ENCODE measurements at places on chromosomes 16 and 17. TPM values are rescaled to one million over a fixed set of nuclear protein-coding genes. Genes with fewer than 3 reads are reported as not detected.

Gene MMP28
- total RNA-seq, result 8.6 TPM

Gene NF1
- 41.6 TPM for total RNA-seq

GRCh38 chr17:49338883-49339282, 23.2 kb downstream of the ZNF652 start:
- H3K4me3 ChIP-seq, result no peak overlapping the region
- H3K4me1 ChIP-seq, result peaks cover 61% of the 10 kb centered on the region
- H3K27ac ChIP-seq, result no peak overlapping the region
- no peaks in the 10 kb centered on the region for H3K36me3 ChIP-seq

- H3K27me3 ChIP-seq, result no peaks in the 10 kb centered on the region
- H3K4me3 ChIP-seq, result no peak overlapping the region
- no peak for DNase-seq
- no peak overlapping the region for H3K27ac ChIP-seq
Measured at GRCh38 chr17:216625-217024, 35.2 kb upstream of the DOC2B start.

- no peak overlapping the region for H3K4me3 ChIP-seq
- no peaks in the 10 kb centered on the region for H3K36me3 ChIP-seq
- no peak for DNase-seq
- H3K27me3 ChIP-seq, result peaks cover 3% of the 10 kb centered on the region
- H3K4me1 ChIP-seq, result peaks cover 8% of the 10 kb centered on the region
Measured at GRCh38 chr17:28033972-28034714, 8.3 kb upstream of the NLK start.

- peaks cover 21% of the 10 kb centered on the region for H3K4me1 ChIP-seq
- no peak for DNase-seq
- no peak overlapping the region for H3K27ac ChIP-seq
- no peak overlapping the region for H3K4me3 ChIP-seq
Measured at GRCh38 chr17:75074532-75074931, 13.2 kb upstream of the SLC16A5 start.

GRCh38 chr17:50944054-50944901, 78.1 kb upstream of the TOB1 start:
- no peaks in the 10 kb centered on the region for H3K36me3 ChIP-seq
- peaks cover 22% of the 10 kb centered on the region for H3K4me1 ChIP-seq
- DNase-seq, result peak; percentile 81

GRCh38 chr16:24838554-24839266, 7.1 kb upstream of the SLC5A11 start:
- no peak for DNase-seq
- no peaks in the 10 kb centered on the region for H3K36me3 ChIP-seq
- H3K27ac ChIP-seq, result peak overlapping the region; percentile 96
- peak overlapping the region; percentile 59 for H3K4me3 ChIP-seq
- H3K27me3 ChIP-seq, result no peaks in the 10 kb centered on the region
- H3K4me1 ChIP-seq, result peaks cover 8% of the 10 kb centered on the region

DNA sequence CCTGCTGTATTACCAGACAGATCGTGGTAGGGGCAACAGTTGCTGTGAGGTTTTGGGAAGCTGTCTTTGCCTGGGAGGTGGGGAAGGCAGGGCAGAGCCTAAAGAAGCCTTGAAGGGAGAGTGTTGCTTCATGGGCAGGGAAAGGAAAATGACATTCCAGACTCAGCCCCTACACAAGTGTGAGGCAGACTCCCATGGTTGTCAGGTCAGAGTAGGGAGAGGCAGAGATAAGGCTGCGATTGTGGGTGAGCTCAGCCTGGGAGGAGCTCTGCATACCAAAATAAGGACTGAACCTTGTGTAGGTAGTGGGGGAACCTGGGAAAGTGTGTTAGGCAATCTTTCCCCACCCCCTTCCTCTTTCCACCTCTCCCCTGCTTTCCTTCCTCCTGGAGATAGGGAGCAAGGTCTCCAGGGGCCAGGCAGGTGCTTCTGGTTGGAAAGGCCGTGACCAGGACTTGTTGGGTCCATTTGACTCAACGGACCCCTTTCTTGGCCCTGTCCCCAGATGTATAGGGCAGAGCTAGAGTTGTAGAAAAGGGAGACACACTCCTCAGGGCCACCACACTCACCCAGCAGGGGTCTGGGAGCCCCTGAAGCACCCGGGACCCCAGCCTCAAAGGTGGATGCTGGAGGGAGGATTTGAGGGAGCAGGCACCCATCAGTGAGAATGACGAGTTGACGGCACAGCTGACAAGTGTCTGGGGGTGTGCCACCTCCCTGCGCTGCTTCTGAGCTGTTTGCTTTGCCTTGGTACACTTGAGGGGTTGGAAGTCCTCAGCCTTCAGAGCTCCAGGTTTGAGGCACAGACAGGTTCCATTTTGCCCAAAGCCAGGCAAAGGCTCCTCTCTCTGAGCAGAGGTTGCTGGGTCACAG, 18.5 kb upstream of the TOB1 start:
- peaks cover 1% of the 10 kb centered on the region for H3K36me3 ChIP-seq
- H3K27me3 ChIP-seq, result peaks cover 6% of the 10 kb centered on the region
- no peak overlapping the region for H3K27ac ChIP-seq
- no peak for DNase-seq
- H3K4me1 ChIP-seq, result peaks cover 7% of the 10 kb centered on the region

- no peak overlapping the region for H3K4me3 ChIP-seq
- peaks cover 18% of the 10 kb centered on the region for H3K4me1 ChIP-seq
Measured at GRCh38 chr17:81287152-81287551, 8.0 kb downstream of the SLC38A10 start.

DNA sequence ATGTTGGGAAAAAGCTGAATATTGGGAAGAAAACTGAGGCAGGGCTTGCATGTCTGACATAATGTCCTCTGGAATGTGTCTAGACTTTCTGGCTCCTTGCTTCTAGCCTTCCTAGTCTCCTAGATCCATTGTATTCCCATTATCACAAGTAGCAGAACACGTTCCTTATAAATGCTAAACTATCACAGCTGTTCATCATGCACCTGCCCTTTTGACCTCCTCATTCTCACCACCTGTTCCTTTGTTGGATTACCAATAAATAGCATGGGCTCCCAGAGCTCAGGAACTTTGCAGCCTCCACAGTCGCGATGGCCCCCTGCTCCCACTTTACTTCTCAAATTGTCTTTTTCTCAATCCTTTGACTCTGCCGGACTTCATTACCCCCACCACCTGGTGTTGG, 49.7 kb downstream of the ACSM1 start:
- H3K36me3 ChIP-seq, result no peaks in the 10 kb centered on the region
- peaks cover 2% of the 10 kb centered on the region for H3K27me3 ChIP-seq
- no peak overlapping the region for H3K27ac ChIP-seq
- DNase-seq, result no peak

DNA sequence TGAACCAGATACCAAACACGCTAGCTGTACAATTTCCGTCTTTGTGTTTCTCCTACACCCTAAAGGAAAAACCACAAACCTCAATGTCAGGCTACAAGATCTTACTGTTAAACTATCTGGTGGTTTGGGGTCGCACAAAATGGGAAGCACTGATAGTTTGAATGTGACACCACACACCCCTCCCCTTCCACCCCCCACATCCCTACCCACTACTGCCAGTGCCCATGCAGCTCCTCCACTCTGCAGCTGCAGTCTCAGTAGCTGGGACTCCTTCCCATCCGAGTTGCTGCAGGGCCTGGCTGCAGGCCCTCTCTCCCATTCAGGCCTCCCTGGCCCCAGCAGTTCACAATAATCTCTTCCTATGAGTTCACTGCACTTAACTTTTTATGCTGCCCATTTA, 18.4 kb downstream of the TRAP1 start:
- no peak for DNase-seq
- no peak overlapping the region for H3K4me3 ChIP-seq
- peaks cover 2% of the 10 kb centered on the region for H3K36me3 ChIP-seq
- H3K4me1 ChIP-seq, result peaks cover 15% of the 10 kb centered on the region
- H3K27ac ChIP-seq, result no peak overlapping the region

All from chondrocyte (in vitro differentiated cells).